ENCODE measurements at places on chromosomes 11 and 22.

GRCh38 chr22:50626850-50627641 is 906 bp downstream of the ARSA start:
- no peak for DNase-seq

- DNase-seq, result no peak
Measured at GRCh38 chr11:119525180-119525866, 102.4 kb upstream of the THY1 start.

DNA sequence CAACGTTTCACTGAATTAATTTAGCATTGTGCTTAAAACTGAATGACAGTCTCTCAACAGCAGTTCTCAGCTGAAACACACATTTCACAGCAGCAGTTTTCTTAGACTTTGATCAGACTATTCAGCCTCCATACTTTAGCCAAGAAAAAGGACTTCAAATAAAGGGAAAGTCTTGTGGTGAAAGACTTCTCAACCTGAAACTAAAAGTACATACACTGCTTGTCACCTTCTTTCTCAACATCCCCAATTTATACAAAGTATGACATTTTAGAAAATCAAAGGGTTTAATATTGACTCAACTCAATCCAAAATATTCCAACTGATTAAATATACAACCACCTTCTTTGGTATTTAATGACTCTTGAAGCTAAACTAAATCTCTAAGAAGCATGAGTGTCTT is 419.0 kb downstream of the LRRC4C start:
- no peak for DNase-seq

- no peak for DNase-seq
Measured at GRCh38 chr11:45563171-45563570, 102.3 kb downstream of the CHST1 start.

- no peak for DNase-seq
Measured at GRCh38 chr11:102142333-102142732, 32.1 kb downstream of the YAP1 start.

- no peak for DNase-seq
Measured at GRCh38 chr11:503179-503981, 3.7 kb downstream of the RNH1 start.

DNA sequence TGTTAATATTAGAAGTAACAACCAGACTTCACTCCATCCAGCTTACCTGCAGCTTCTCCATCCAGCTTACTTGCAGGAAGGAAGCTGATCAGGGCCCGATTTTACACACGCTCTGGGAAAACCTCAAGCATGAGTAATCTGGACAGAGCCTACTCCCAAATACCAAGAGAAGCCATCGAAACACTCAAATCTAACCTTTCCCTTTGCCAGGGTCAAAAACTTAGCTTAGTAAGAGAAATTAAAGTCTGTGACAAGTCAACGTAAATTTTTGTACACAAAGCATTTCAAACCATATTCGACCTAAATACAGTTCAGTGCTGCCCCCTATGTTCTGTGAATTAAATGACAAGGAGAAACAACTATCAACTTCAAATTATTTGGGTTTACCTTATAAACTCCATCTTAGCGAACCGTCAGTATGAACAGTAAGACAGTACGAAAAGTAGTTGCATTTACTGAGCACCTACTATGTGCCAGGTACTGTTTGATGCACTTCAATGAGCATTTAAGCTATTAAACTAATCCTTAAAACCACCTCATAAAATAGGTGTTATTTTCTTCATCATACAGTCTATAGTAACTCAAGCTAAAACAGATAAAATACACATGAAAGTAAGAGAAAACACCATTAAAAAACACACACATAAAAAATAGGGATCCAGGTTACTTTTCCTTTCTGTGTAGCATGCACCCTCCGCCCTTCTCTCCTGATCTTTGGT is 36.9 kb downstream of the ARFGAP3 start:
- DNase-seq, result no peak

DNA sequence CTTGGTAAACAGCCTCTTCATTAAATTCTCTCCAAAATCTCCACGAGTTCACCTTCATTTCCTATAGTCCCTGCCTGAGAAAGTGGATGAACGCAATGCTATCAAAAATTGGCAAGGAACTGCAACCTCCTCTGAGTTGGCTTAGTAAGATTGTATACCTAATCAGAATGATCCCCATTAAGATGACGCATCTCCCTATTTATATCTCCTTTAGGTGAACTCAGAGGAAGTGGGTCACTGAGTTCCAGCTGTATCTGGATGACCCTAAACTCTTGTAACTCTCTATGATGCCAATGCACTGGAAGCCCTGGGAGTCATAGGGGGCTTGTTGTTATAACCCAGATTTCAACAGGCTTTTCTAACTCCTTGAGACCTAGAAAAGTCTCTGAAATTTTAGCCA is 48.2 kb downstream of the OR10A6 start:
- DNase-seq, result no peak

- DNase-seq, result no peak
Measured at GRCh38 chr11:19808076-19808911, 95.7 kb downstream of the NAV2 start.
